Skeletal muscle cell (primary cell): ENCODE measurements at places on chromosomes 3 and 15.

DNA sequence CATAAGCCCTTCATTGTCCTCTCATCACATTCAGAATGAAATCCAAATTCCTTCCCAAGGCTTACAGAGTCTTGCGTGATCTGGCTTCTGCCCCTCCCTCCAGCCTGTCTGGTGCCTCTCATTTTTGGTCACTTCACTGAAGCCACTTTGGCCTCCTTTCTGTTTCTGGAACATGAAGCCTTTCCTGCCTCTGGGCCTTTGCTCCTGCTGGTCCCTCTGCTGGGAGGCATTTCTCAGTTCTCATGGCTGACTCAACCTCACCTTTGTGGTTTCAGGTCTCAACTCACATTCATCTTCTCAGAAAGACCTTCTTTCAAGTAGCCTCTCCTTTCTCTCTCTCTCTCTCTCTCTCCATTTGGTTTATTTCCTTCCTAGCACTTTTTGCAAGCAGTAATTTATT lies 43.9 kb upstream of the BHLHE40 start:
- no peak for DNase-seq

GRCh38 chr15:40928821-40929659 lies at the start of gene DLL4:
Gene DLL4 (plus strand): TSS chr15:40929340. CDS start chr15:40929669, 329 bp downstream.
- no peak for DNase-seq

DNA sequence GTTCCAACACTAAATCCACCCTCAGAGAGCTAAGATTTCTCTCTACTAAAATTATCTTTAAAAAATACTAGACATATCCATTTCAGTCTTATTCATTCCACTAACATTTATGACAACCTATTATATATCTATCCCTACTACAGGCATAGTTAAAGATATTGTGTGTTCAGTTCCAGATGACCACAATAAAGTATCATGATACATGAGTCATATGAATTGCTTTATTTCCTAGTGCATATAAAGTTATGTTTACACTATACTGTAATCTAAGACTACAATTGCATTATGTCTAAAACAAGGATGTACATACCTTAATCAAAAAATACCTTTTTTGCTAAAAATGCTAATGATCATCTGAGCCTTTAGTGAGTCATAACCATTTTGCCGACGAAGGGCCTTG lies 19.4 kb downstream of the SHOX2 start:
- DNase-seq = no peak

DNA sequence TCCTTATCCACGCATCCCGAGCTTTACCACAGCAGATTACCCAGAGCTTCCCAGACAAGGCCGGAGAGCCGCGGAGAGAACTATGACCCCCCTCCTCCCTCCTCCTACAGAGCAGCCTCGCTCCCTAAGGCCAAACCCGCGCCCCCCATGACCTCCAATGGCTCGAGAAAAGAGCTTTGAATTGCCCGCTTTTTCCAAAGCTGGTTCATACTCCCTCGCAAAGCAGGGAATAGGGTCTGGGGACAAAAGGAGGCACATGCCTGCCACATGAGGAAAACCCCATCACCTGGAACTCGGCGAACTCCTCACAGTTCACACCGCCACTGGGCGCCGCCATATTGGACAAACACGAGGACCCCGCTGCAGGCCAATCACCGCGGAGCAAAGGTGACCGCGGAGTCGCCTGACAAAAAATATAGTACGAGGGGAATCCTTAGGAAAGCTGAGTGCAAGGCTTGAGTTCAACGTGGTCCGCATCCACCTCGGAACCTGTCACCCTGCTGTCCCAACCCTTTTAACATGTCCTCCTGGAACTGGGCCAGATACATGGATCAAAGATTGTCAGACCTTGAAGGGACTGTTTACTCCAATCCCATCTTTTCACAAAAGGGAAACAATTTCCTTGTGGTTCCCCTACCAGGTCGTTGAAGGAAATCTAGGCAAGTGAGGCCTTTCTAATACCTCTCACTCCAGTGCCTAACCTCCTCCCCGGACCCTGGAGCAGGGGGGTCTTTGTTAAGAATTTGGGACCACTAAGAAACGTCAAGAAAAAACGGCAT lies at the start of gene MIX23:
Gene MIX23 (minus strand): TSS at position 344 of the 779 bp plus-strand sequence. CDS start 7 bp downstream, at position 337.
- DNase-seq = peak; percentile 45

DNA sequence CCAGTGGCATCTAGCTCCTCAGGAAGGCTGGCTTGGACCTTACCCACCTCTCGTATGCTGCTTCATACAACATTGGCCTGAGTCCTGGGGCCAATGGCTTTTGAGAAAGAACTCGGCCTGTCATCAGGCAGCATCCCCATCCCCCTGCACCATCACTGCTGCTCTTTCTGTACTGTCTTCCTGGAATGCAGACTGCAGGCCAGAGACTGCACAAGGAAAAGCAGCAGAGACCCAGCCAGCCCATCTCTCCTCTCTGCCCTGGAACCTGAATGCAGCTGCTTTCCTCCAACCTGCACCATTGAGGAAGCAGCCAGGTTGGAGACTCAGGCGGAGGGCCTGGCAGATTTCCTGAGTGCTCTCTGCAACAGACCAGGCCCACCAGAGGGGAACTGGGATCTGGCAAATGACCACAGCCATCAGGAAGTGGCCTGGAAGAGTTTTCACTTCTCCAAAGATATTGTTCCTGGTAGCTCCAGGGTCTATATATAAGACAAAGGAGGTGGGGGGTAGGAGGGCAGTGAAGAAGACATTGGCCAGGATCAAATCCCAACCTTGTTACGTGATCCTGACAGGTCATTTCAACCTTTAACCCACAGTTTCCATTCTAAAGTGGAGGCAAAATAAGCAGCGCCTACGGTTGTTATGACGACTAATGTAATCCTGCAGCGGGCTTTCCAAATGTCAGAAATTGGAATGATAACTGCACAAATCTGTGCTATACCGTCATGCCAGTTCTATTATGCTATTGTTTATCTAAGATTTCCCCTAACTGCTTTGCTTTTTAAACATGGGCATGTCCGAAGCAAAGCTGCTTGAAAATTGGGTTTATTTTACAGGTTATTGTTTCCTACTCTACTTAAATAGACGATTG lies 24.4 kb upstream of the RAB7A start:
- DNase-seq = no peak

DNA sequence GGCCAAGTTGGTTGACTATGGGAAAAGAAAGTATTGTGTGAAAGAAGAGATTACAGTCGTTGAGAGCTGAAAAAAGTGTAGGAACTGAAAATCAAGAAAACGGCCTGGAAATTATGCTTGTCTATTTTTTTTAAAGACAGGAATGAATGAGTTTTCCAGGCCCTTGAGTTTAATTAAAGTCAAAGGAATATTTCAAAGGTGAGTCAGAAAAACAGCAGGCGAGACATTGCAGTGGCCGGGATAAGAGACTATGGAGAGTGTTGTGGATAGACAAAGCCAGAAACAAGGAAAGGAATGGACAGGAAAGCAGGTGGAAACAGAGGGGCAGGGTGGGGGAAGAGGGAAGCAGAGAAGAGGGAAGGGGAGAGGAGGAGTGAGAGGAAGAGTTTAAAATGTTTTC lies 275.1 kb upstream of the LRTM1 start:
- no peak for DNase-seq

DNA sequence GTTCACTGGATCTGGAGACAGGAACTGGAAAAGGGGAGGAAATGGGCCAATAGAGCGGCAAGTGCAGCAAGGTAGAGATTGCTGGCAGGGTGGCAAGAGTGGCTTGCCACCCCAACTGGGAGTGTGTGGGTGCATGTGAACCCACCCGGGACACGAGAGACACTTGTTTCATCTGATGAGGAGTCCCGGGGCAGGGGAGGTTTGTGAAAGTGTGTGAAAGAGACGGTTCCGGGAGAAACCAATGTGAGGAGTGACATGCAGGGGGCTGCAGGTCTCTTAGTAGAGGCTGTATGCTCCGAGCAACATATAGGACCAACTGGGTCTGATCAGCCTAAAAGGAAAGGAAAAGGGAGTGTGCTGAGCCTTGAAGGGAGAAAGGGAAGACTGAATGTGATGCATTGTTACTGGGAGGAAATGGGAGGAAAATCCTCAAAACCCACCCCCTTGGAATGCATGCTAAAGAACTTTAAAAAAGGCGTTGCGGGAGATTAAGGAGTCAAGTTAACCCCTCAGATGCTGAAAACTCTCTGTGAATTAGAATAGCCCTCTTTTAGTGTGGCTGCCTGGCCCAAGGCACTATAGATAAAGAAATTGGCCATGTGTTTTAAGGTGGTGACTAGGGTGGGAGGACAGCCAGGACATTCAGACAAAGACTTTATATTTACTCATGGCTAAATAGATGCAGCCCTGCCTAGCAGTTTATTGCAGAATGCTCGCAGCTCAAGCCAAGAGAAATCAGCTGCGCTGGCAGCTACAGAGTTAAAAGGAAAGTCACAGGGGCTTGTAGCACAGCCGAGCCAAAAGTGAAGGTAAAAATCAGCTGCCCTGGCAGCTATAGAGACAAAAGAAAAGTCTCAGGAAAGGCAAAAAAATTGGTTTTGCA lies 9.1 kb upstream of the SLC9C1 start:
- DNase-seq = no peak

GRCh38 chr3:174120997-174121396 lies 723.5 kb downstream of the NLGN1 start:
- DNase-seq = no peak

DNA sequence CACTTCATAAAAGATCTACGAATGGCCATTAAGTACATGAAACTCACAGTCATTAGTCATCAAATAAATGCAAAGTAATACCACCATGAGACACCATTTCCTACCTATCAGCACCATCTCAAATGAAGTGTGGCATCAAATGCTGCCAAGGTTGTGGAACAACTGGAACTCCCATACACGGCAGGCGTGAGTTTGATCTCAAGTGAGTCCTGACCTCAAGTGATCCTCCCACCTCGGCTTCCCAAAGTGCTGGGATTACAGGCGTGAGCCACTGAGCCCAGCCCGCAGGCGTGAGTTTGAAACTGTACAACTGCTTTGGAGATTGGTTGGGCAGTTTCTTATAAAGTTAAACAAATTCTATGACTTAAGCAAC lies 28.8 kb upstream of the HDAC11 start:
- no peak for DNase-seq

DNA sequence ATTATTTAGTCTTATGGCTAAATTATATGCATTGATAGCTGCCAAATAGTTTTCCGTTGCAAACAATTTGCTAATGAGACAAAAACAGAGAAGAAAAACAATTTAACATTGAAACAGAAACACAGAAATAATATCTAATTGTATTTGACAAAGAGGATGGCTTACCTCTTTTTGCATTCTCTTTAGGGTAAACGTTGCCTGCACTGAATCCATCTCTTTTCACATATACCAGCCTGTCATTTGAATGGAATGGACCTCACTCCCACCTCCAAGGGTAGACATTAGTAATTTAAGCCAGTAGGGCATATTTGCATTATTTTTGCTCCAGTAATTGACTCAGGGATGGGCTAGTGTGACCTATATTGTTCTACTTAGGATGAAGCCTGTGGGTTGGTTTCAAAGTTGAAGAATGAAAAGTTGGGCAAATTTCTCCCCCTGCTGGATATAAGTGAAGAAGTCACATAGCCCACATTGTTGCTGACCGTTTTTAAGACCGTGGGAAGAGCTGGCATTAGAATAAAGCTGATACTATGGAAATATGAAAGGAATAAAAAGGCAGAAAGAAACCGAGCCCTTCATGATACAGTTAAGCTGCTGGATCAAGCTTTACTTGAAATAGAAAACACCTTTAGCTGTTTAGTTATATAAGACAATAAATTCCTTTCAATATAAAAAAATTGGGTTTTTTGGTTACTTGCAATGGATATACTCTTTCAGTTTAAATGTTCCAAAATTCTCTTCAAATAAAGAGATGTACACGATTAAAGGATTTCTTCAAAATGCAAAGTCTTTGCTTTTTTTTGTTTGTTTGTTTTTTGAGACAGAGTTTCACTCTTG lies 26.9 kb downstream of the PIERCE2 start:
- DNase-seq = peak; percentile 21

DNA sequence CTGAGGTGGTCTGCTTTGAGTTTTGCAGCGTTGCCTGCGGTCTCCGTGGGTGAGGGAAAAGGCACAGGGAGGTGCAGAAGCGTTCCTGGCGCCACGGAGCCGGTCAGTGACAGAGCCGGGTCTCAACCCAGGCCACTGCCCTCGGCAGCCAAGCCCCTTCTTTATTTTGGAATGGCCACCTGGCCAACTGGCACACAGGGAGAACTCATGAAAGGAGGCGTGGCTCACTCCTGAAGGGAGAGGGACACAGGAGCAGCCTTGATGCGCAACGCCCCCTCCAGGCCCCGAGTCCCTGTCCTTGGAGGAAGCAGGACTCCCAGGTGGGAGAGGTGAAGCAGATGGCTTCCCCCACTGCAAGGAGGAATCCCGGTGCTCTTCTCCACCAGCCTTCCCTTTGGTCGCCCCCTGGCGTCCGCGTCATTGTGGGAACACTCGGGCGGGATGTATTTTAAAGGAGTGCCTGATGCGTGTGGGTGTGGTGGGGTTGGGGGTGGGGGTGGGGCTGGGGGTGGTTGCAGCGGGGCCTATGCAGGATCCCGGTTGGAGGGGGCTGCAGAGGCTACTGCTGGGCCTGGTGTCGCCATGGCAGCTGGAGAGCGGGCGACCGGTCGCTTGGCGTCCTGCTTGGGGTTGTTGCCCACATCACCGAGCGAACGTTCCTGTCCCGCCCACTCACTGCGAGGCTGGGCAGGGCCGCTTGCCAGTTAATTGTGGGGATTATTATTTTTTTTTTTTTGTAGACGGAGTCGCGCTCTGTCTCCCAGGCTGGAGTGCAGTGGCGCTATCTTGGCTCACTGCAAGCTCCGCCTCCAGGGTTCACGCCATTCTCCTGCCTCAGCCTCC lies 32.6 kb downstream of the APBA2 start:
- no peak for DNase-seq

- DNase-seq = no peak
Measured at GRCh38 chr3:170907637-170908234, 701 bp downstream of the EIF5A2 start.

GRCh38 chr3:97816811-97817210 lies 5.0 kb upstream of the CRYBG3 start:
- no peak for DNase-seq

- DNase-seq = no peak
Measured at GRCh38 chr3:191682961-191683360, 222.0 kb downstream of the PYDC2 start.

DNA sequence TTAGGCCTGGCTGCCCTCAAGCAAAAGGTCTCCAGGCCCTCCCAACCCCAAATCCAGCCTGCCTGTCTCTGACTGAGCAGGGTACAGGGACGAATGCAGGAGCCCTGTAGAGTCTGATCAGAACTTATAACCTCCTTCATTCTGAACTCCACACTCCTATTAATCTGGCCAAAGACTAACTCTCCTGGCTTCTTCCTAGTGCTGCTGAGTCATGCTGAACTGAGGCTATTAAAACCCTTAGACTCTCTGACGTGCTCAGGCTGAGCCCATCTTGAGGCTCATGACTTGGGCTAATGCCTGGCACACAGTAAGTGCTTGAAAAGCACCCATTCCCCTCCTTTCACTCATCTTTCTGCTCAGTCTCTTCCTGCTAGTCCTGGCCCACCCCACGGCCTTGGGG lies 81.9 kb downstream of the NUP210 start:
- no peak for DNase-seq

DNA sequence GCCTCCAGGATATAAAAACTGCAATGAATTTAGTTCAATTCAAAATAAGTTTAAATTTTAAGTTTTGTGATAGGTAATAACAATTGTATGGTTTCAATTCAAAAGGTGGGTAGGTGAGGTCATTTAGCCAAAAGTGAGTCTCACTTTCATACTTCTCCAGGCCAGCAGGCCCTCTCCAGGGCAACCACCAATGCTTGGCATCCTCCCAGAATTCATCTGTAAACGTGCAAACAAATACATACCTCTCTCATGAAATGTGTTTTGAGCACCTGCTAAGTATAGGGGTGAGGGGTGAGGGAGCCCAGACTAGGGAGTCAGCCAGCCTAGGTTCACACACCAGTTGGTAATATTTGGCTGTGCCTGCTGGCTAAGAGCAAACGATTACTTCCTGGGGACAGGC lies 22.0 kb upstream of the RBSN start:
- DNase-seq = no peak

GRCh38 chr15:95857758-95858157 lies 472.7 kb upstream of the NR2F2 start:
- peak; percentile 77 for DNase-seq
